ENCODE measurements at places on chromosomes 16 and 17.

DNA sequence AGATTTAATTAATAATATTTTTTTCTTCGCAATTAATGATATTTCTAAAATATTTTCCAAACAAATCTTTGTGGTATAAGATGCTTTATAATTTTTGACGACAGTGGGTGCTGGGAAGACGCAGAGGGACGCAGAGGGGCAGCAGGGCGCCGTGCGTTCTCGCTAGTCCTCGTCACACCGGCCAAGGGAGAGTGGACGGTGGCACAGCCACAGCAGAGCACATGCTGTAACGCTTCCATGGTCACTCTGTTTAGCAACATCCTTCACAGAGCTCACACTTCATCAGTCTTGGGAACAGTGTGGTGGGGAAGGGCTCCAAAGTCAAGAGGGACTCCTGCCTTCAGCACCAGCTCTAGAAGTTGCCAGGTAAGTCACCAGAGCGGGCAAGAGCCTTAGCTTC is 60.4 kb downstream of the NDEL1 start:
- no peak for DNase-seq

DNA sequence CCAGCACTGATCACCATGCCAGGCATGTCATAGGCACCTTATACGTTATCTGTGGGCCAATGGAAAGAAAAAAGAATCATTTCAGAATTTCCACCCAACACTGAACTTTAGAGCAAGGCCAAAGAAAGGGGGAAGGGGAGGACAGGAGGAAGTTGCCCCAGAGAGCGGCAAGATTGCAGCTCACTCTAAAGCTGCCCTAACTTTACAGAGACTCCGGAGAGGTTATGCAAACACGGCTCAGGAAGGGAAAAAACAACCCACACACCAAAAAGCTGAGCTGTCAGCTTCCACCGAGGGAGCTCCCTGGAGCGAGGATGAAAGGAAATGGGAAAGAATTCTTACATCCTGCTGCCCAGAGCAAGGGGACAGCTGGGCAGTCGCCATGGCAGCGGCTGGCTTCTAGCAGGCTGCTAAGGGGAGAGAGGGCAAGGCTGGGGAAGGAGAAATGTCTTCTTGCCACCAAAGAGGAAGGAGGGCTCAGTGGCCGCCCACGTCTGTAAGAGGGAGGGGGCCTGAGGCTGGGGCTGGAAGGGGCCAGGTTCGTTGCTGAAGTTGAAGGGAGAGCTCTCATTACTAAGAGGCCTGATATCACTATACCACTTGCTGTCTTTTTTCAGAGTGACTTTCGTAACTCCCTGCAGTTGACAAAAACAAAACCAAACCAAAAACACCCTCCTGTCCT is 18.2 kb downstream of the COTL1 start:
- no peak for DNase-seq

- DNase-seq: no peak
Measured at GRCh38 chr17:9236286-9237052, 215.2 kb downstream of the NTN1 start.

- DNase-seq: no peak
Measured at GRCh38 chr17:34758718-34759117, 179.3 kb downstream of the TMEM132E start.

DNA sequence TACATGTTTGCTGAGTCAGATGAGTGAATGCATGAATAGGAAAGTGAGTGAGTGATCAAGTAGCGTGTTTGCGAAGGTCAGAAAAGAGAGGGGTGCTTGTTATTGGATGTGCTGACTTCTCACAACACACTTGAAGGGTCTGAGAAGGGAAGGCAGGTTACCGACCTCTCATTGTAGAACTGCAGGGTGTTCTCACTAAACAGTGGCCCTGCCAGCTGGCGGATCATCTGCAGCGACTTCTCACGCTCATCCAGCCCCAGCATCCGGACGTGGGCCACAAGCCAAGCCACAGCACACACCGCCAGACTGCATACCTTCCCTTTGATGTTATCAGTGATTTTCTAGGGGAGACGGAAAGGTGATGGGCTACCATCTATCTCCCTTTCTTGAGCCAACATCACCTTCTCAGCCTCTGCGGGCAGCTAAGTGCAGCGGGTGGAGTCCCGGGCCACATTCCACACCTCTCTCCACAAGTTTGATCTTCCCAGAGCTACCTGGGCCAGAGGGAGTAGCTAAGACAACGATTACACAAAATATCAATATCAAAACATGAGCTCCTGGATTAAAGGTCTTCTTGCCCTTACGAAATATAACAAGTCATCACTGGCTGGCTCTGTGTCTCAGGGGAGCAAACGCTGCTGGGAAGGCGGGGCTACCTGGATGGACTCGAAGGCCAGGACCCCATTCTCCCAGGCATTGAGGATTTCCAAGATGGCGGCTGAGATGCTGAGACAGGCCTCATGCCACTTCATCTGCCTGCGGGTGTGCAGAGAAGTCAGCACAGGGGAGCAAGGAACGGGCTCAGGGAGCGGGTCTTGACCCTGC is 11.0 kb downstream of the CSF3 start:
- peak; percentile 44 for DNase-seq

DNA sequence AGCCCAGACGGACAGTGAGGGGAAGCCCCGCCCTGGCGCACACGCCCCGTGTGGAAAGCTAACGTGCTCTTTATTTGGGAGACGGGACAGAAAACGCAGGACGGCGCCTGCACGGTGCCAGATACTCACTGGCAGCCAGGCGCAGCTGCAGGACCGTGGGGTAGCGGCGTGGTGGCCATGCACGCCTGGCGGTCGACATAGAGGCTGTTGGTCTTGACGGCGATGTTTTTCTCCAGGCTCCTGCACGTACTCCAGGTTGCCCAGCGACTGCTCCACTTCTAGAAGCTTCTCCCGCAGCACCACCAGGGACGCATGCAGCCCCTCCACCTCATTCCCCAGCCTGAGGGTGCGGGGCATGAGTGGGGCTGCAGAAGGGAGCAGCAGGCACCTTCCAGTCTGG is 5.1 kb upstream of the C1QTNF8 start:
- no peak for DNase-seq

DNA sequence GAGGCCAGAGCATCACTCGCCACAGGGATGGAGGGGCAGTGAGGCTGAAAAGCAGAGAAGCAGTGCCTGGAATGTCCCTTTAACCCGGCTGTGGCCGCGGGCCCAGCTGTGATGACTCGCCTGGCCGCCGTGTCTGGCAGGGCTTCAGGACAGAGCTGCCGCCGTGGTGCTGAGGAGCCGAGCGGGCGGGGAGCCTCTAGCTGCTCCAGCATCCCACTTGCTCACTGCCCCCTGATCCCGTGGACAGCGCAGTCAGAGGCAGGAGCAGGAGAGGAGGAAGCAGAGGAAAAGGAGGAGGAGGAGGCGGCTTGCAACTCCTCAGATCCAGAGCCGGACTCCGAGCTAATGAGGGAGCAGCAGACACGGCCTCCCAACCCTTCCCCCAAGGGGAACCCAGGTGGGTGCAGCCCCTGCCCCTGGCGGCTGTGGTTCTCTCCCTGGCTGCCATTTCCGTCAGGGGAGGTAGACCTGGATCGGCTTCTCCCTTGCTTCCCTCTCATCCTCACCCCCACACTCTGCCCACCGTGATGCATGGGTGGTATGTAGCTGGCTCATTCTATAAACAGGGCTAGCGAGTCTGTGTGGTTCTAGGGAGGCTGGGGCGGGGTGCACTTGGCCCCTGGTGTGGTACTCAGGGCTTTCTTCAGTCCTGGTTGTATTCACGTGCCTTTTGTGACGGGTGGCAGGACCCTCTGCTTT is 165.7 kb downstream of the CMIP start:
- no peak for DNase-seq
